Kasumi-1 (cell line): ENCODE measurements at places on chromosomes 2 and 18.
A peak's percentile ranks its signal among the peaks of the same experiment; 100 is the strongest.

DNA sequence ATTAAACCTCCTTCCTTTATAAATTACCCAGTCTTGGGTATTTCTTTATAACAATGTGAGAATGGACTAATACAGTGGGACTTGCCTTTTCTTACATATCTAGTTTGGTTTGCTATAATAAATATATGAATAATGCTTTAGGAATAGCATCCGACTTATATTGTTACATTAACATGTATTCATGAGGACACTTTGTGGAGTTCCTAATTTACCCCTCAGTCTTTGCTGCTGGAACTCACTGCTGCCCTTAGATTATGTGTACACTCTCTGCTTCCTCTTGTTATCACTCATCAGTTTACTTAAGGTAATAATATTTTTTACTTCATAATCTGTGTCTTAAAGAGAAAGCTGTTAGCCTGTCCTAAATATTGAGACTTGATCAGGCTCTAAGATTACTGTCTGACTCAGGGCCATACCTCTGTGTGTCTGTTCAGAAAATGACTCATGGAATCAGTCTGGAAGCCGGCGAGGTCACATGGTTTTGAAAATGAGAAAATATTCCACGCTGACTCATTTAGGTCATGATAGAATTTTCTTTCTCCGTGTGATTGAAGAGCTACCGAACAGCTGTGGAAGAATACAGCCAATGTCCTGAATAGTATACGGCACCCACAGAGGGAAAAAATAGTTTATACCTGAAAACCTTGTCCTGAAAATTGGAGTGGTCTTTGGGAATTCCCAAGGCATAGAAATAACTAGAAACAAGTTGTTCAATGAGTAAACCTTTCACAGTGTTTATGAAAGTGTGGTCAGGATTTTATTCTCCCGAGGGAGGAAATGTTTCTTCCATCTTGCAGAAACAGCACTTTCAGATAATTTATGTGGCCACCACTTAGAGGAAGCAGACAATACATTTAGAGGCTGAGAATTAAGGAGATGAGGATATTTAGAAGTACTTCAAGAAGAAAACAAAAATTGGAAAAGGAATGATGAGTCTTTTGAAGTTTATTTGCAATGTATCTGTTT lies 156.4 kb downstream of the DSEL start:
- DNase-seq = no peak

DNA sequence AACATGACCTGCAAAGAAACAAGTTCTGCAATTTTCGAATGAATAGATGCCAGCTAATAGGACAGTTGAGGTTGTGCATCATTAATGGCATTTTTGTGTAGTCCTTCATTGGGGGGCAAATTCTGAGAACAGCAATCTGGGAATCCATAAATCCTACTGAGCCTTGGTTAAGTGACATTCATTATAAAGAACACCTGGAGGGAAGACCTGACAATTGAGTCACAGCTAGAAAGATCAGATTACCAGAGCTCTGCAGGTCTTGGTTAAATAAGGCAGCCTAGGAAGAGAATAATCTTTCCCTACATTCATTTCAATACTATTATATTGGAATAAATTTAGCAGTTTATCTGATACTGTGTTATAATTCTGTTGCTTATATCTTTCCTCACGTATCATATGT lies 14.3 kb downstream of the KCNH7 start:
- DNase-seq = no peak

- DNase-seq = peak; percentile 50
Observed at GRCh38 chr2:127485051-127485693, 41.1 kb downstream of the IWS1 start.

DNA sequence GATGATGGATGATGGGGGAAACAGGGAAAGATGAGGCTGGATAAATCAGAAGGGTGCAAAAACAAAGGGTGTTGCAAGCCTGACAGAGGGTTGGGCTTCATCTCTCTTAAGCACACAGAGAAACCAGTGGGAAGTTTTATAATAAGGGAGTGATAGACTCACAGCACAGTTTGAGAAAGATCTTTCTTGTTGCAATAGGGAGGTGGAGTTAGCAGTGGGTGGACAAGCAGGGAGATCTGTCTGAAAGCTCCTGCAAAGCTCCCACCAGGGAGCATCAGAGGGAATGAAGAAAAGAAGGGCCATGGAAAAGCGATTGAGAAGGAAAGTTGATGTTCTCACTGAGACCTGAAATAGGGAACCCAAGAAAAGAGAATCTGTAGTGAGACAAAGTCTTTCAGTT lies 64.9 kb downstream of the BOD1L2 start:
- DNase-seq = no peak

GRCh38 chr2:54586062-54586461 lies 129.9 kb downstream of the SPTBN1 start:
- DNase-seq = no peak

DNA sequence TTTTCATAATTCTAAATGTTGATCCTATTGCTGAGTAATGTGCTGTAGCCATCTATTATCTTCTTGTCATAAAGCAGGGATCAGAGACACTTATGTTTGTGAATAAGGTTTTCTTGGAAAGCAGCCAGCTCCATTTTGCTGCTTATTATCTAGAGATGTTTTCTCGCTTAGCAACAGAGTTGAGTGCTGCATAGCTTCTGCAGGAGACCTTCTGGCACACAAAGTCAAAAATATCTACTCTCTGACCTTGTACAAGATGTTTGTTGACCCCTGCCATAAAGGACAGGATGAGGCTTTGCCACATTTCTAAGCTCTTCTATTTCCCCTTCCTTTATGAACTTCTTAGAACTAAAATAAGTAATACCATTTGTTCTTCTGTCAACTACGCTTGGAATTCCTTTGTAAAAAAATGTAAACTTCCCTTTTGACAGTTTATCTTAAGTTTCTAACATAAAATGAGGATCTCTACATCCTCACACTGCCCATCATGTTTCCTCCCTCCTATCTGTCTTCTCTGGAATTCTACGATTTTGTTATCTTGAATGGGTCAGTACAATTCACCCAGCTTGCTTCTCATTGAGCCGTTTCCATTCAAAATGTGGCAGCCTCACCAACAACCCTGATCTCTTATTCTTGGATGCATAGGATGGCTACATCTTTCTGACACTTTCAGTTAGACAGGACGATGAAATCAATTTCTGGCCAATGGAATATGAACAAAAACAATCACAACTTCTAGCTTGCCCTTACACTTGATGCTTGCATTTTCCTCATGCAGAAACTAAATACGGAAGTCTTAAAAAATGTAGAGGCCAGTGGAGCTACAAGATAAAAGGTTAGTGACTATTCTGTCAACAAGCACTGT lies 1377.0 kb downstream of the SUCLG1 start:
- DNase-seq = peak; percentile 30

GRCh38 chr2:216298719-216299495 lies 73.4 kb downstream of the MARCHF4 start:
- DNase-seq = no peak

DNA sequence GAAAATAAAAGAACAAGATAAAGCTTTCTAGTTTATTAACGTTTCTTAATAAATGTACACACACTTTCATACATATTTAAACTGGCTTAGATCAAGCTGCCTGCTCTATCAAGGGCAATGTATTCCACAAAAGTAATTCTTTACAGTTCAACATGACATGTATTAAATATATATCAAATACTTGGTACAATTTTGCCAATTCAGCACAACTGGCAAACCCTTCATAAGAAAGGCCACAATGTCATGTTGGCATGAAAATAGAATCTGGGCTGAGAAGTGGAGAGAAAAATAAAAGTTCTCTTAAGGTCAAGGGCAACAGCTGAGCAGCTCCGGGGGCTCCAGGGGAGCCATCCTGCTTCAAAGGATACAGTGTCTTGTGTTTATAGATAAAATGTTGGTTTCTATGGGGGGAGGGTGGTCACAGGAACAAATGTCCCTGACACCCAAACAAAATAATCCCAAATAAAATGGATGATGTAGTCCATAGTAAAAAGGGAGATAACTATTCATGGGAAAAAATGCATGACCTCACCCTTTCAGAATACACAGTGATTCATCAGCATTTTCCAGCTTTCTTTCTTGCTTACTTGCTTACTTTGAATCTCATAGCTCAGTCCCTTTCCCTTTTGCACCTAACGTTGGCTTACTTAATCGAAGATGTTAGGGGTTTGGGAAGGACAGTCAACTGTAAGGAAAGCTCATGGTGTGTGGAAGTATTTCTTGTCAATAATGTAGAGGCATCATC lies 494.9 kb downstream of the NYAP2 start:
- no peak for DNase-seq

DNA sequence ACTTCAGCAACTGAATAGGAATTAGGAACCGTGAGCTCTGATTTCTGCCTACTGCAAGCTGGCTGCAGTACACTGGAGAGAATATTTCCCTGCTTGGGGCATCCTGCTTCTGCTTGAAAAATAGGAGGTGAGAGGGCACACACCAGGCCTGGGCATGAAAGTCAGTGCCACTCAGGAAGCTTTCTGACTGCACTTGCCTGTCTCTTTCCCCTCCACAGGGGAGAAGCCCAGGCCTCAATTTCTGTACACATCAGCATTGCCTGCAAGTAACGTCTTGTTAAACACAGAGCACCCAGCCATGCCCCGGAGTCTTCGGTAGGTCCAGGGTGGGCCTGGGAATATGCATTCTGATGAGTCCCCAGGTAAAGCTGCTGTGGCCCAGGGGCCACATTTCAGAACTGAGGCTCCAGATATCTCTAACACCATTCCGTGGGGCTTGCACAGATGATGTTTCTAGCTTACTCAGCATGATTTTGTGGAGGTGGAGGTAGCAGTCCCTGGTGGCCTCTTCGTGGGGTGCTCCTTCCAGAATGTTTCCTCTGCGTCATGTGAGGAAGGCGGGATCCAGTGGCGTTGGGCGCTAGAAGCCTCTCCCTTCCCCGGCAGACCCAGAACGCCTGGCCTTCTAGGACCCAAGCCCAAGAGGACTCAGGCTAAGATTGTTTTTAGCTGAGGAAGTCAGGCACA lies 114.1 kb downstream of the ZBTB7C start:
- no peak for DNase-seq

DNA sequence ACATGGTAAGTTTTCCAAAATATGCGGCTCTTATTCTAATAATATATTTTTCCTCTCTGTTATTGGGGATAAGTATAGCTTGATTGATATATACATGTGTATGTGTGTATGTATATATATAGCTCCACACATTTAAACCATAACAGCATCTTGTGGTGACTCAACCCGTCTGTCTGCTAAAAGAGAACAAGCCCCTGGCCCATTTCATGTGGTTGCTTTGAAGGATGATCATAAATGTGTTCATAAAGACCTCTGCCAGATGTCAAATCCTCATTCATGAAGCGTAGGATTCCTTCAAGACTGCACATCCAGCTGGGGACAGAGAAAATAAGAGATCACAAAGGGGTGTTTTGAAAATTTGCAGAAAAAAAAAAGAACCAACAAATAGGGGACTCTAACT lies 79.3 kb downstream of the RHOB start:
- DNase-seq = no peak

DNA sequence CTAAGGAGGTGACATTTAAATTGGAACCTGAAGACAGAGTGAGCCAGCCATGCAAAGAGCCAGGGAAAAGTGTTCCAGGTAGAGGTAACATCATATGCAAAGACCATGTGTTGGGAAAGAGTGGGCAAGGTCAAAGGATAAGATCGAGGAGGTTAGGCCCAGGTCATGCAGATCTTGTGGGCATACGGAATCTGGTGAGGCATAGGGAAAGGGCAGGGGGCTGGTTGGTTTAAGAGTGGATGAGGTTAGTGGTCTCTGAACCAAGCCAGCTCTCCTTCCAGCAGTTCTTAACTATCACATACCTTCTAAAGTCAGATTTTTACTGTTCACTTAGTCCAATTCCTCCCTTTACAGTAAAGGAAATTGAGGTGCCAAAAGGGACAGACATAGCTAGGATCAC lies 3.0 kb downstream of the ANKRD53 start:
- DNase-seq = no peak

DNA sequence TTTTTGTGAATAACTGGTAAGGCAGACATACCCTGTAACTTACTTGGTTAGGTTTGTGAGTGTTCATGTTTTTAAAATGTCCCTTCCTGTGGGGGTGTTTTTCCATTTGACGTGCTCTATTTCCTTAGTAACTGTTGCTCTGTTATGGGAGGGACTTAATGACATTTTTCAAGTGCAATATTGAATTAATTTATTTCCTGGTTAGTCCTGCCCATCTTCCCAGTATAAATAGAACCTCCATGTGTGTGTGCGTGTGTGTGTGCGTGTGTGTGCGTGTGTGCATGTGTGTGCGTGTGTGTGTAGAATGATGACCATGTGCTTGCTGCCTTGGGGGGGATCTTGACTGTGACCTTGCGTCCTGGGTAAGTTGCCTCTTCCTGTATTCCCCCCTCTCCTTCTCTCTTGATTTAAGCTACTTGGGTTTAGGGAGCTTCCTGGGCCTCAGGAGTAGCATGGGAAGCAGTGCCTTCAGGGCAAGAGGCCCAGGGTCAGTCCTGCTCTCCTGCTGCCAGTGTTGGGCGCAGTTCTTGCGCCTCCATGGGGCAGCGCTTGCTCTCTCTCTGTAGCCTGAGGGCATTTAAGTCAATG lies 163.9 kb downstream of the LDLRAD4 start:
- DNase-seq = no peak

- DNase-seq = no peak
Observed at GRCh38 chr18:25136416-25137196, 215.4 kb downstream of the ZNF521 start.

DNA sequence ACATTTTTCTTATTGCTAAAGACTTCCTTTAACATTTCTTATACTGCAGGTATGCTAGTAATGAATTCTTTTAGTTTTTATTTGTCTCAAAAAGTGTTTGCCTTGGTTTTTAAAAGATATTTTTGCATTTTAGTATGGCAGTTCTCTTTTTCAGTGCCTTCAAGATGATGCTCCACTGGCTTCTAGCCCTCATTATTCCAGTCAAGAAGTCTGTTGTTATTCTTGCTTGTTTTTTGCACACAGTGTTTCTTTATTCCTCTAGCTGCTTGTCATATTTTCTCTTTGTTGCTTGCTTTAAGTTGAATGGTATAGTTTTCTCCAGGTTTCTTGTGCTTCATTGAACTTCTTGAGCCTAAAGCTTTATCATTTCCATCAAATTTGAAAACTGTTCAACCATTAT lies 158.0 kb upstream of the SPHKAP start:
- no peak for DNase-seq

DNA sequence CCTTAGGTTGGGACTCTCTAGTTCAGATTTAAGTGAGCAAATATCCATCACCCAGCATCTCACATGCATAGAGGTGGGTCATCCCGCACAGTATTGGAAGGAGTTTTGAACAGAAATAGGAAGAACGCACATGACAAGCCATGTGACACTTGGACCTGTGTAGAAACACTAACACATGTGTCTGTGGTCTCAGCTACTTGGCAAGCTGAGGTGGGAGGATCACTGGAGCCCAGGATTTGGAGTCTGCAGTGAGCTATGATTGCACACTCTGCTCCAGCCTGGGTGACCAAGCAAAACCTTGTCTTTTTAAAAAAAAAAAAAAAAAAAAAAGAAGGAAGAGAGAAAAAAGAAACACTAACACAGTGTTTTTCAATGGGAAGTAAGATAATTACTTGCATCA lies 5.4 kb upstream of the MTCL1 start:
- no peak for DNase-seq

DNA sequence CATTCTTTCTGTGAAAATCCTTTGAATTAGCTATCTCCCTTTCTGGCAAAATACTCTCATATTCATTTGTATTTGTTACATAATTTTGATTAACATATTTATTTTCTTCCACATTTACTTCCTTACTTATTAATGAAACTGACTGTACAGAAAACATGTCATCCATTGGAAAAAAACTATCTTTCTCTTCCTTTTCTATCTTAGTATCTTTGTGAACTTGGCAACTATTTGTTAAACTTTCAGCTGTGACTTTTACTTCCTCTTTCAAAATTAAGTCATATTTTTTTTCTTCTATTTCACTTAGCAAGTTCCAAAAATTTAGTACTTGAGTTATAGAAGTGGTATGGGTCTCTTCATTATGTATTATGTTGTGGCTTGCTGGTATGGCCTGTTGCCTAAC lies 2.6 kb downstream of the RAD51AP2 start:
- DNase-seq = no peak
